ENCODE measurements at places on chromosomes 5 and 9.

GRCh38 chr9:92503156-92503555 lies 20.9 kb upstream of the ASPN start:
- DNase-seq = no peak

GRCh38 chr9:136771907-136772415 lies 7.6 kb upstream of the LCN15 start:
- DNase-seq = peak; percentile 13

DNA sequence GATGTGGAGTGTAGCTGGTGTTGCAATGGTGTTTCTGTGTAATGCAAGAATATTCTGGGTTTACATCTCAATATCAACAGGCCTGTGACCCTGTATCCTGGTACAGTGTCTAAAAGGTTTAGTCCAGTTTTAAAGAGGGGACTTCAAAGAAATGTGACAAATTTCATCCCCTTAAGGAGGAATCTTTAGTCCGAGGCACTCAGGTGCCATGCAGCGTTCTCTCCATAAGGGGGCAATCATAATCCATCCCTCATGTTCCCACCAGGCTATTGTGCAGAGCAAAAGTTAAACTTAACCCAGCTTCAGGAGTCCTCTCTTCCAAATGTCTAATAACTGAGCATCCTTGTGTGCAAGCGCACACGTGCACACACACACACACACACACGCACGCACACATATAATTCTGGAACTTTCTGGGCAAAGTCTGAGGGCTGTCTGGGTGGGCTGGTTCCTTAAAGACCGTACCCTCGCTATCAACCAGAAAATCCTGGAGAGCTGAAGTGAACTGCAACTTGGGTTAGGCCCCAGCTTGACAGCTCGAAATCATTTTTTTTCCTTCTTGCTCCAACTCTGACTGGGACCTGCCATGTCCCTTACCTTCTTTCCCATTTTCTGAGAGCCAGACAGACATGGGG lies 46.0 kb downstream of the CRB2 start:
- no peak for DNase-seq

- DNase-seq = no peak
These were observed 27.2 kb downstream of the EXOSC2 start for GRCh38 chr9:130720762-130721161.

- DNase-seq = no peak
These were observed 235.4 kb upstream of the TAS2R1 start for GRCh38 chr5:9865574-9865973.

DNA sequence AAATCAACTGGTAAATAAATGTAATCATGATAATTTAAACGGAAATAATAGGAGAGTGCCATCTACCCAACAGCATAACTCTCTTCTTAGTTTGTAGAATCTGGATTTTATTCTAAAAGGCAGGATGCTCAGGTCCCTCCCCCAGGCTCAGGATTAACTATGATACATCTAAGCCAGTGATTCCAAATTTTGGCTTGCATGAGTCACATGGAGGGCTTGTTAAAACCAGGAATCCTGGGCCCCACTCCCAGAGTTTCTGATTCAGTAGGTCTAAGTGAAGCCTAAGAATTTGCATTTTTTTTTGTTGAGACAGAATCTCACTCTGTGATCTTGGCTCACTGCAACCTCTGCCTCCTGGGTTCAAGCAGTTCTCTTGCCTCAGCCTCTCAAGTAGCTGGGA lies 62.3 kb upstream of the ZFR start:
- DNase-seq = no peak

DNA sequence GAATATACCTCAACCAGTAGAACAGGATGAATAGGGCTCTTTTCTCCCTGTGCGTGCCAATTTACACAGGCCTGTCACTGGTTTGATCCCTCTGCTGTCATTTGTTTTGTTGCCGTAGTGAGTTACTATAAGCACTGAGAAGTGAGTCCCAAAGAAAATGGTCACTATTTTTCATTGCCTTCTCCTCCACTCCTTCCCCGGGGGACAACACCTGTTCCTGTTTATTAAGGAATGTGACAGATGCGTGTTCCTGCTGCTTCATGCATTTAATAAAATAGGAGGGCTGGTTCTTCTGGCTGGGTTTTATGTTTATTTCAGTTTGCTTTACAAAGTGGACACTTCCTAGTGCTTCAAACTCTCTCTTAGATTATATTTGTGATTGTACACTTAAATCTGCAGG lies 6.4 kb downstream of the THBS4 start:
- no peak for DNase-seq

- no peak for DNase-seq
These were observed 41.9 kb upstream of the SAP30L start for GRCh38 chr5:154403776-154404387.
